Activated CD4-positive, alpha-beta memory T cell treated with anti-CD3 and anti-CD28 coated beads, Interleukin-2, amount 10 ng/mL, durations not matched to agents 7 days and 5 days (primary cell): ENCODE measurements at places on chromosomes 3 and 15. TPM values are rescaled to one million over a fixed set of nuclear protein-coding genes. Genes with fewer than 3 reads are reported as not detected.

The PAQR5 gene
- not detected for total RNA-seq

The MRPL46 gene
- 20.3 TPM for total RNA-seq

The GOLGB1 gene
- total RNA-seq, result 33.6 TPM

- DNase-seq, result no peak
- H3K27me3 ChIP-seq, result peaks cover 7% of the 10 kb centered on the region
- H3K4me3 ChIP-seq, result no peak overlapping the region
- H3K27ac ChIP-seq, result no peak overlapping the region
- H3K4me1 ChIP-seq, result peaks cover 10% of the 10 kb centered on the region
- H3K36me3 ChIP-seq, result peaks cover 2% of the 10 kb centered on the region
Measured at GRCh38 chr15:99455789-99456160, 110.0 kb upstream of the MEF2A start.

GRCh38 chr3:124802061-124802698, 71.9 kb downstream of the UMPS start:
- no peaks in the 10 kb centered on the region for H3K36me3 ChIP-seq
- H3K27ac ChIP-seq, result no peak overlapping the region
- no peaks in the 10 kb centered on the region for H3K4me1 ChIP-seq
- no peak overlapping the region for H3K4me3 ChIP-seq
- peaks cover 5% of the 10 kb centered on the region for H3K27me3 ChIP-seq
- DNase-seq, result no peak

DNA sequence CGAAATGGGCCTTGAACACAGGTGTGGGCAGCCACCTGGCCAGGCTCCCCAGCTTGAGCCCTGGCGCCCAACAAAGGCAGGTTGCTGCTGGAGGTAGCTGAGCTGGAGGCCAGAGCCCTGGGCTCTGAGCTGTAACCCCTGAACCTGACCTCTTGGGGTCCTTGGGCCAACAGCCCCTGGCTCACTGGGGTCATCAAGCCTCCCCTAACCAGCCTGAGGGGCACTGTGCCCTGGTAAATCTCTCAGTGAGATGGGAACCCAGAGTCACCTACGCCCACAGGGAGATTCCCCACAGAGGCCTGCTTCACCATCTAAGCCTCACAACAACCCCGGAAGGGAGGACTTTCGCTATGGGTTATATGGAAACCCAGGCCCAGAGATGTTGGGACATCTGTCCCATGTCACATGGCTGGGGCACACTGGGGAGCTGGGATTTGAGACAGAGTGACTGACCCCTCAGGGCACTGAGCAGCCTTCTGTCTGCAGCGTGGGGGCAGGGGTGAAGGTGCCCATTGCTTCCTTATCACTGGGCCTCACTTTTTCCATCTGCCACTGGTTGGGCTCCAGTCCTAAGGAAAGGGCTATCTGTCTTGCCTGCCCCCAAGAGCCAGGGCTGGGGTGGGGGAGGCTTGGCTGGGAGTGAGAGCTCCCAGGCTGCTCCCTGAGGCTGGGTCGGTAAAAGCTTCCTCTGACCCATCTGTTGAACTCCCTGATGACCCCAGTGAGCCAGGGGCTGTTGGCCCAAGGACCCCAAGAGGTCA, 59.1 kb downstream of the IQSEC1 start:
- peaks cover 40% of the 10 kb centered on the region for H3K36me3 ChIP-seq
- peak overlapping the region; percentile 78 for H3K4me3 ChIP-seq
- peak; percentile 55 for DNase-seq

DNA sequence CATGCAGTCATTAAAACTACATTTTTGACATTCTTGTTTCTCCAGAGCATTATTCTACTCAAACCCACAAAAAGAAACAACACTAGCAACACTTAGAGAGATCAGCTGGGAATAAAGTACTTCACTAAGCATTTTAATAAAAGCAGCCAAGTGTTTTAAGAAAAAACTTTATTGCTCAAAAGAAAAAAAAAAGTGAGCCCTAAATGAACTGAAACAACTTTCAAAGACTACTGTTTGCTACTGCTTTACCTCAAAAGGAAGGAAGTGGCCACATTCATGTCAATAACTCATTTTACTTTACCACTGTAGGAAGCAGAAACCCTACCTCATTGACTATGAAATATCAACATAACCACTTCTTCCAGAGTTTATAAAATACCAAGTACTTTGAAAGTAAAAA, 91.3 kb downstream of the UACA start:
- H3K27ac ChIP-seq, result peak overlapping the region; percentile 17
- no peak for DNase-seq
- H3K4me3 ChIP-seq, result peak overlapping the region; percentile 38
- peaks cover 24% of the 10 kb centered on the region for H3K4me1 ChIP-seq
- no peaks in the 10 kb centered on the region for H3K36me3 ChIP-seq

- H3K27ac ChIP-seq, result no peak overlapping the region
- peaks cover 31% of the 10 kb centered on the region for H3K36me3 ChIP-seq
- DNase-seq, result peak; percentile 84
- no peaks in the 10 kb centered on the region for H3K27me3 ChIP-seq
- peaks cover 5% of the 10 kb centered on the region for H3K4me1 ChIP-seq
Measured at GRCh38 chr15:89874926-89875564, 18.7 kb downstream of the AP3S2 start.

DNA sequence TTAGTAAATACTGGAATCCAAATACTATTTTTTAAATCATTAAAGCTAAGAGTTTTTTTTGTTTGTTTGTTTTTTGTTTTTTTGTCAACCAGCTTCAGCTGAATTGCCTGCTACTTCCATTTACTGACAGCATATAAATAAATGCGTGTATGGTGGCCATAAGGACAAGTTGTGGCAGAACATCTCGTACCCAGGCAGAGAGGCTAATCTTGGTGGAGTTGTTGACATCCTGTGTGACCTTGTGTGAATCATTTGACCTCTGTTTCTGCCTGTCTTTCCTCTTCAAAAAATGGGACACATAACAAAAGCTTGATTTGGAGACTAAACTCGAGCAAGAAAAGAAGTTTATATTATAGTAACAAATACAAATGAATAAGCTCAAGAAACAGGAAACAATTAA, 734.2 kb downstream of the MCTP2 start:
- no peaks in the 10 kb centered on the region for H3K36me3 ChIP-seq
- H3K4me3 ChIP-seq, result no peak overlapping the region
- no peaks in the 10 kb centered on the region for H3K27me3 ChIP-seq
- no peak overlapping the region for H3K27ac ChIP-seq
- H3K4me1 ChIP-seq, result no peaks in the 10 kb centered on the region
